ENCODE measurements at places on chromosomes 1 and 21.

- DNase-seq, result no peak
Observed at GRCh38 chr1:94654031-94654430, 112.5 kb upstream of the F3 start.

DNA sequence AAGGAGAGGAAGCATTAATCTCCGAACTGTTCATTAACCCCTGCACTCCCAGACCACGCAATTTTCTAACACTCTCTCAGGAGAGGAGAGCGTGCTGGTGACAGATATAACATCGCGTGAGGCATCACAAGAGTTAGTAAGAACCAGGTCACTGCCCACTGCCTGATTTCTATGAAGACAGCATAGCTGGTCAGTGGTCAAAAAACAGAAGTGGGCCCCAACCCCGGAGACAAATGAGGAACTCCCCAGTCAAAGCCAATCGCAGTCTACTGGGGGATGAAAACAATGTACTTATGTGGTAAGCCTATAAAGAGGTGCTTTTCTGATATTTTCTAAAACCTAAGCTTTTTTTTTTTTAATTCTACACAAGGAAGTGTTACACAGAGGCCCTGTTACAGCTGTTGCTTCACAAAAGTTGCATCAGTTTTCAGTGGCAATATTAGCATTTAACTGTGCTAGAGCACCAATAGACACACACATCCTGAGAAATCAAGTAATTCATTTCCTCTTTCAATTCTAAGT, 231.8 kb upstream of the IRF2BP2 start:
- no peak for DNase-seq

DNA sequence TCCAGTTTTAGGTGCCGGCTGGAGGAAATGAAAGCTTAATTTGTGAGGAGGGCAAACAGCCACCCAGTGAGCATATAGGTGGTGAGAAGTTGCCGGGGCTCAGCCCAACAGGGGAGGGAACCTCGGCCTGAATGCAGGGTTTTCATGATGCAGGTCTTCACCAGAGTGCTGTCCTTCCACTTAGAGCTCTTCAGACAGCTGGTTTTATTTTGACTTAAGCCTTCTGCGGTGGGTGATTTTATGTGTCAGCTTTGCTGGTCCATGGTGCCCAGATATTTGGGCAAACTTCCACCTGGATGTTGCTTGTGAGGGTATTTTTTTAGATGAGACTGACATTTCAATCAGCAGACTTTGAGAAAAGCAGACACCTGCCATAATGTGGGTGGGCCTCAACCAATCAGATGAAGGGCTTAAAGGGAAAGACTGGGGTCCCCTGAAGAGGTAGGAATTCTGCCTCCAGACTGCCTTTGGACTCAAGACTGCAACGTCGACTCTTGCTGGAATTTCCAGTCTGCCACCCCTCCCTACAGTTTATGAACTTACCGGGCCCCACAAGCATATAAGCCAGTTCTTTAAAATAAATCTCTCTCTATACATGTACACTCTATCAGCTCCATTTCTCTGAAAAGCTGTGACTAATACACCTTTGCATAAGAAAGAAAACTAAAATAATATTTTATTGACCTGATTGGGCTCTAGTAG, 72.8 kb downstream of the RHOU start:
- no peak for DNase-seq

DNA sequence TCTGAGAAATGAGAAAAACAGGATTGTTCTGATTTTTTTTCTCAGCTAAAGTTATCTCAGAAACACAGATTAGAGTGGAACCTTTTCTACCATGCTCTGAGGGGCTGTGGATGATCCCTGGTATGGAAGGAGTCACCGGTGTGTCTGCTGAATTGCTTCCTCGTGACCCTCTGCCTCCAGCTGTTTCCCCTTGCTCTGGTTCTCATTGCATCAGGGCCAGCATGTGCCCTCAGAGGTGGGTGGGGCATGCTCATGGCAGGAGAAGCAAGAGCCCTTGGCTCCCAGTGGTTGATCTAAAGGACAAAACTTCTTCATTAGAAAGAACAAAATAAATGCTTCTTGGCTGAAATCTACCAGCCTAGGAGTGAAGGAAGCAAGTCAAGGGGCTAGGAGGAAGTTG, 183.2 kb upstream of the HMCN1 start:
- DNase-seq, result no peak

DNA sequence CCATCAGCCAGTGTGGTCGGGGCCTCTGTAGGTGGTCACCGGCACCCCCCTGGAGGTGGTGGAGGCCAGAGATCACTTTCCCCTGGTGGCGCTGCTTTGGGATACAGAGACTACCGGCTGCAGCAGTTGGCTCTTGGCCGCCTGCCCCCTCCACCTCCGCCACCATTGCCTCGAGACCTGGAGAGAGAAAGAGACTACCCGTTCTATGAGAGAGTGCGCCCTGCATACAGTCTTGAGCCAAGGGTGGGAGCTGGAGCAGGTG, 961 bp downstream of the RBM15 start:
- DNase-seq, result no peak

DNA sequence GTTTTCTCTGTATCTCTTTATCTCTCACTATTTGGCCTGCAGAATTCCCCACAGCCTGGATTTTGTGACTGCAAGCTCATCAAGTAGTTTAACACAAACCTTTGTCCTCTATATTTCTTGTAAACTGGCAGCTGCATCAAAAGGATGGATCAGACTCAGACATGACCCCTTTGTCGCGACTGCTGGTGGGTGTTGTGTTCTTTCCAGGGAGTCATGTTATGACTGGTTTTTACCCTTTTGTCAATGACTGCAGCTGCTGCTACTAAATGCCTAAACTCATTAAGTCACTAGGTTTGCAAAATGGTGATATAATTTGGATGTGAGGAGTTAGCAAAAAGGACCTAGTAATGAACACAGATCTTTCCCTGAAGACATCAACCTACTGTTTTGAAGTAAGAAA, 10.2 kb upstream of the TOMM20 start:
- DNase-seq, result no peak

DNA sequence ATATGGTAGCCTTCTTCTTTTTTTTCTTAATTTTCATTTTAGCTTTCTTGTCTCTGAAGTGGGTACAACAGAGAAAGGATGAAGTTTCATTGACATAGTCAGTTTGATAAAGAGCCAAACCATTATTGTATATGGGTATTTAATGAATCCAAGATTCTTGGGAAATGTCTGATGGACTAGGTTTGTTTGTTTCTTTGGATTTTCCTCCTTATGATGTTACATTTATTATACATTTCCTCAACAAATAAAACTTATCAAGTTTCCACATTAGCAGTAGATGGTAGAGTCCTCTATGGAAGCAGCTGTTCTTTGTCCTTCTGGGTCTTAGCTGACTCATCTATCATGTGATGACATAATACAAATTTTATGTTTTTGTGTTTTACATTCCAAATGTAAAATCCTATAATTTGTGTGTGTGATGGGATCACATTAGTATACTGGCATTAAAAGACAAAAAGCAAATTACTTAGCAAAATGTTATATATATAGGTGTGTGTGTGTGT, 6.0 kb downstream of the COL24A1 start:
- DNase-seq, result no peak

All from activated CD8-positive, alpha-beta memory T cell treated with anti-CD3 and anti-CD28 coated beads, Interleukin-2, amount 10 ng/mL, durations not matched to agents 7 days and 5 days (primary cell).